ENCODE measurements at places on chromosomes 2 and 18.

- DNase-seq = no peak
Measured at GRCh38 chr2:205661281-205661680, 21.0 kb upstream of the NRP2 start.

DNA sequence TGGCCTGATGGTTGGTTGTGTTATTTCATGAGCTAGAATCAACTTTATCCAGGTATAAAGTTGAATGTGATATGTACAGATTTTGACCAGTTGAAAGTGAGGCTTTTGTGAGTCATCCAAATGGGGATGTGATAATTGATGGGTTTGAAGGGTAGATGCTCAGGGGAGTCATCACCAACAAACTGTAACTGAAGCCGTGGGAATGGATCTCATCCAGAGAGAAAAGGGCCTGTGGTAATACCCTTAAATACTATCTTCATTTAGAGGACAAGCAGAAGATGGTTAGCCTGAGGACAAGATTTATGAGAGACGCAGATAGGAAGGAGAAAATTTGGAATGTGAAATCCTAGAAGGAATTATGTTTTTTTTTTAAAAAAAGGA, 90.5 kb upstream of the MYO3B start:
- no peak for DNase-seq

GRCh38 chr2:235546436-235546835, 52.6 kb downstream of the AGAP1 start:
- DNase-seq = no peak

GRCh38 chr2:177273408-177273807, 8.9 kb upstream of the NFE2L2 start:
- no peak for DNase-seq

DNA sequence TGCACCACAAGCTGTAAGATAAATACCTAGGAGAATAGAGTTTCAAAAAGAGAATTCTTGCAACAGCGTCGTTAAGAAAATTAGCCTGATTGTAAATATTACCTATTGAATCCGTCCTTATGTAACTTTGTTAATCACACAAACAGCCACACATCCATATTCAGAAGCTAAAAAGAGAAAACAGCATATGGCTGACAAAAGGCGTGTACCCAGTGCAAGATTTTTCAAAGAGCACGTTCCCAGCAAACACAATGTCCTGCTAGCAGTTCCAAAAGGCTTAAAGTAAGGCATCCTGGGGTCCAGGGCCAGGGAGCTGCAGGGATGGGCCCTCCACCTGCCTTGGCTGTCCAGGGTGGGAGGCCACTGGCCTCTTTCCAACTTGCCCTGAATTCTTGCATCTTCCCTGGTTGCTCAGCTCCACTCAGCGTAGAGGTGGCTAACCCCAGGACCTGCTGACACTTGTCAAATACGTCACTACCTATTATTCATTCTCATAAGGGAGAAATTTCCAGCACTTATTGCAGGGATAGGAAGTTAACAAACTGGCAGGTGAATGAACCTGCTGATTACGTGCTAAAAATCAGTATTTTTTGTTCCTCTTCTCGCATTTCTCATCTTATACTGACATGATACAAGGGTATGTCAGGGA, 102.1 kb upstream of the NEDD4L start:
- no peak for DNase-seq

DNA sequence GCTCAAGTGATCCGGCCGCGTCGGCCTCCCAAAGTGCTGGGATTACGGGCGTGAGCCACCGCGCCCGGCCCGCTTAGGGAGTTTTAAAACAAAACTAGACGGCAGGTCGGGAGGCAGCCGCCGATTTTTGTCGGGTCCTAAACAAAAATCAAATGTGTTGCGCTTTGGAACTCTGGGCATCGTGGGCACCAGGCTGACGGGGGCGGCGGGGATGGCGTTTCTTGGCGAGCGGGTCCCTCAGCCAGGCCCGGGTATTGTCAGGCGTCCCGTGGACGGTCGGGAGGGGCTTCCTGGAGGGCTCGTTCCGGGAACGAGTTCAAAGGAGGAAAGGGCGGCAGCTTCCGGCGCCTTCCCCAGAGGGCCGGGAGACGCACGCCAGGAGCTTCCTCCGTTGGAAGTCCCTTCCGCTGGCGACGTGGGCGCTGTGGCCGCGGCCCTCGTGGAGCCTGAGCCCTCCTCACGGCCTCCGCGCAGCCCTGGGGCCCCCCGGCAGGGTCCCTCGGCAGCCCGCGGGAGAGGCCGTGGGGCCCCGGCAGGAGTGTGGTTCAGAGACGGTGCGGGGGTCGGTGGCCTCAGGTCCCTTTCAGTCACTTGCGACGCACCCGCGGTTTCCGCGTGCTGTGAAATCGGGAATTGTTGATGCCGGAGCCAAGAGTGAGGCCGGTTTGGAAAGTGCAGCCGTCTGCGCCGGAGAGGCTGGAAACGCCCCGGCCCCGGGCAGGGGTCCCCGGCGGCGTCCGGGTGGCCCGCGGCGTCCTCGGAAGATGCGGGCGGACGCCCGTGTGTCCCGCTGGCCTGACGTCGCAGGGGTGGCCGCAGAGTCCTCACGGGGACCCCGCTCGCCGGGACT, 59.3 kb downstream of the EMILIN2 start:
- peak; percentile 38 for DNase-seq

- no peak for DNase-seq
Measured at GRCh38 chr2:144959416-144959815, 439.5 kb upstream of the ZEB2 start.

- no peak for DNase-seq
Measured at GRCh38 chr2:189639007-189639609, 22.2 kb upstream of the ASNSD1 start.

DNA sequence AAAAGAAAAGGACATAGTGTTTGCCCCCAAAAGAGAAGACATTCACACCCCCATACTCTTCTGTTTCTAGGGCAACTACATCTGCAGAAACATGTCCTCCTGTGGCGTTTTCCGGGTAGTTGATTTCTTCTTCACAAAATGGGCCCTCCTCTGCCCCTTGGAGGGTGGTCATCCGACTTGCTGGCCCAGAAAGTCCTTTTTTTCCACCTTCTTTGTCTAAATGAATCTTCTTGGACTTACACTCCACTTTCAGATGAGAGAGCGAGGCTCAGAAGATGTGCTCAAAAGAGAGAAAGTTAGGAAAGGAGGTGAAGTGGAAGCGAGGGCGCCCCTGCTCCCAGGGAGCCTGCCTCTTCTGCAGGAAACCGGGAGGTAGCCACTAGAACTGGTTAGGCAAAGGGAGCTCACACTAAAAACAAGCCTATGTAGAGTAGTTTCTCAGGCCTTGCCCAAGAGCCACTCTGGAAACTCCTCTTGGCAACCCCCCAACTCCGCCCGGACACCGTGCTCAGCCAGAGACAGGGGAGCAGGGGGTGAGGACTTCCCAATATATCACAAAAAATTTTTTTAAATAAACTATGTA, 10.2 kb upstream of the SIX3 start:
- no peak for DNase-seq

DNA sequence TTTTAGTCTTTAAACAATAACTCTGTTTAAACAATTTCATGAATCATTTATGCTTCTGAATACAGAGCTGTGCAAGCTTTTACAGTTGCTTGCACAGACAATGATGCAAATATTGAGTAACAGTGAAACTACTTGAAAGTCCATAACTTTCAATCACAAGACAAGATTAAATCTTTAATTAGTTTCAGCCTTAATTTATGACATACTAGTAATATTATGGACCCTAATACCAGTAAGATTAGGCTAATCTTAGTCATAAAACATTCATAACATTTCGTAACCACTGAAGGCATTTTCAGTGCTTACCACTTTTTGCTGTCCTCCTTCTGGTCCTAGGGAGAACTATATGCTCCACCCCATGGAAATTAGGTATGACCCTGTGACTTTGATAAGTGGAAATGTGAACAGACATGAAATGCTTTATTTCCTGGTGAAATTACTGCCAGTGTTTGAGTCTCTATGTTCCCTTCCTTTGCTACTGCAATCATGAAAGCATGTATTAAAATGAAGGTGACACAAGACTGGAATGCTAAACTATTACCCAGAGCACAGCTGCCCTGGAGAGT, 1.8 kb upstream of the COBLL1 start:
- DNase-seq = no peak

GRCh38 chr2:230770804-230771203, 58.2 kb downstream of the CAB39 start:
- DNase-seq = no peak

- DNase-seq = no peak
Measured at GRCh38 chr2:121479882-121480522, 50.7 kb upstream of the RNU4ATAC start.

DNA sequence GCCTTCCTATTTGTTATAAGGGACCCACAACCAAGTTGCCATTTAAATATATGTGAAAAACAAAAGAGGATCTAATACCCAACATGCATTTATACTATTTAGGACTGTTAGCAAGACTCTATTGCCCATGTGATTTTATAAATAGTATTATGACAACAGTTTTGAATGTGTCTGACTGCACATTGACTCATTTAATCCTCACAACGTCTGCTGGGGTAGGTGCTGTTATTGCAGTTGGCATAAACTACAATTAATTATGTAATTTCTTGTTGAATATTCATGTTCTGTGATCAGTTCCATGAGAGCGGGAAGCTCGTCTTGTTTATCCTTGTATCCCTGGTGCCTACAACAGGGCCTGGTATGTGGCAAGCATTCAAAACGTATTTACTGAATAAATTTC, 53.7 kb downstream of the SH2D6 start:
- DNase-seq = no peak

DNA sequence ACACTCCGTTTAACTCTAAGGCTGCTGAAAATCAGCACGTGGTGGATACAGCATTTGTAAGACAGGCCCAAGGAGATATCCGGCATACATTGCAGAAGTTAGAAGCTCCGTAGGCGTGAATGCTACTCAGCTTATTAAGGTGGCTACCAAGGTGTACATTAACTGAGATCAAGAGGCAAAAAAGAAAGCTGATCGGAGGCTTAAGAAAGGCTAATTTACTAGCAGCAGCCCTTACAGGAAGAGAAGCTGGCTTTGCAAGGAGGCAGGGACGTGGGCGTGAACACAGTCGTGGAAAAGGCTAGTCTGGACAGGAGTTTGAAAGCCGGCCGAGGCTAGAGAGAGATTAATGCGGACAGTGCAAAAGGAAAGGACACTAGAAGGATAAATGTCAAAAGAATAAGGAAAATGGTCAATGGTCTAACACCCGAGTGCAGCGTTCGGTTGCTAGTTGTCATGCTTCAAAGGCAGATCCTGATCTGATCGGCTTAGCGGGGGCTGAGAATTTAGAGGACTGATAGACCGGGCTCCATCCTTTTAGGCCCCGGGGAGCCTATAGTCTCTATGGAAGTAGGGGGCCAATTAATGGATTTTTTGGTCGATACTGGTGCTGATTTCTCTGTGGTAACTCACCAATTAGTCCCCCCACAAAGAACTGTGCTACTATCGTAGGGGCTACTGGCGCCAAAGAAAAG, 45.6 kb upstream of the SELENOI start:
- no peak for DNase-seq

GRCh38 chr18:29164020-29164706, 987.2 kb upstream of the CDH2 start:
- no peak for DNase-seq

GRCh38 chr2:27781496-27781895, 10.0 kb downstream of the MRPL33 start:
- DNase-seq = no peak

DNA sequence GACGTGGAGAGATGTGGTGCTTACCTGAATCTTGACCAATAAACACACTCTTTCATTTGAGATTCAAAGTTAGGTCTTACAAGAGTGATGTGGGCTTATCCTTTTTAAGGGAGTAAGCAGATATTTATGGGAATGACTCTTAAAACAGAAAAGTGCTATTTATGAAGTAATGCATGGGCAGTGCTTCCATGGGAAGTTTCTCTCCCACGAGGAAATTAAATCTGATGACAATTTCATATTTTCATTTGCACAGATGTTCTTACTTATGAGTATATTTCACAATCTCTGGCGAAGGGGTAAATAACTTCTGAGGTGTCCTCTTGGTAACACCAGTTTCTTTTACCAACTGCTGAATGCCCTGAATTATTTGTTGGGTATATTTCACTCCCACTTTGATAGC, 21.0 kb downstream of the PNPT1 start:
- no peak for DNase-seq

- no peak for DNase-seq
Measured at GRCh38 chr2:31428001-31428418, 13.5 kb upstream of the XDH start.

DNA sequence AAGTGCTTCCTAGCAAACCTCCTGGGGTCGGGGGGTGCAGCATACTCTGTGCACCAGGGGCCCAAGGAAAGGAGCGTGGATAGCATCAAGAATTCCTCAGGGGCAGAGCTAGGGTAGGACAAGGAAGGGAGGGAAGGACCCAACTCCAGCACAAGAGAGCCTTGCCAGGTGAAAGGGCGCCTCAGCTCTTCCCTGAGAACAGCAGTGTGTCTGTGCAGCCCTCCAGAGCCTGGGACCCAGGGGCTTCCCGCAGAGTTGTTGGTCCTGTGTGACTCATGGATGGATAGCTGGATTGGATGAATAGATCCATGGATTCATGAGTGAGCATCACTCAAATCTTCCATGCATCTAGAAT, 175.4 kb downstream of the SMAD2 start:
- no peak for DNase-seq

- no peak for DNase-seq
Measured at GRCh38 chr18:25805939-25806338, 284.5 kb downstream of the SS18 start.

GRCh38 chr2:44769349-44770011, 172.0 kb upstream of the SIX3 start:
- DNase-seq = no peak

DNA sequence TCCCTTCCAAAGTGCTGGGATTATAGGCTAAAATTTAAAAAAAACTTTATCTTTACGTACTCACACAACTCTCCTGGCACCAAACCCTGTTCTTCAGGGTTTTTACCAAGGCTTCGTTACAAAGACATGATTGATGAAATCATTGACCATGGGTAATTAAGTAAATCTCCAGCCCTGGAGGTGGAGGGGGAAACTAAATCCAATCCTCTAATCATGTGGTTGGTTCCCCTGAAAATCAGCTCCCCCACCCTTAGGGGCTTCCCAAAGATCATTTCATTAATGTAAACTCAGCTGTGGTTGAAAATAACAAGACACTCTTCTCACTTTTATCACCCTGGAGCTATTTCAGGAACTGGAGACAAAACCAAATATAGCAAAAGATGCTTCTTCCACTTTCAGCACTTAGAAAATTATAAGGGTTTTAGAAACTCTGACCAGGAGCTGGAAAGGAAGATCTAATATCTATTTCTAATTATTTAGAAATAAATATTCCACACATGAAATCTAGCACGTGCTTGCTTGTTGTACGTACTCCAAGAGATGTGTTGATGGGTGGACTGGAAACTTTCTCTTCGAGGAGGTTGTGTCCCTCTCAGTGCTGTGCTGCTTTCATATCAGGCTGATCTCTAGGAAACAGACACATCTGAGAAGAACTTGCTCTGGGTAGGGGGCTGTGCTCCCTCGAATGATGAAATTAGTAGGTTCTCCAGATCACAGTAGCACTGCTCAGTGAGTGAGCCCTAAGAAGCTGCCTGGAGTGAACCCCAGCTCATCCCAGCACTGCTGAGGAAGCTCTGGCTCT, 67.2 kb downstream of the SMAD4 start:
- no peak for DNase-seq

GRCh38 chr2:8570637-8571036, 111.2 kb upstream of the ID2 start:
- DNase-seq = no peak

- no peak for DNase-seq
Measured at GRCh38 chr2:21307037-21307436, 183.3 kb downstream of the TDRD15 start.
